Cortex of kidney (tissue), 1 donor: ENCODE measurements at places on chromosomes 1 and 21.

DNA sequence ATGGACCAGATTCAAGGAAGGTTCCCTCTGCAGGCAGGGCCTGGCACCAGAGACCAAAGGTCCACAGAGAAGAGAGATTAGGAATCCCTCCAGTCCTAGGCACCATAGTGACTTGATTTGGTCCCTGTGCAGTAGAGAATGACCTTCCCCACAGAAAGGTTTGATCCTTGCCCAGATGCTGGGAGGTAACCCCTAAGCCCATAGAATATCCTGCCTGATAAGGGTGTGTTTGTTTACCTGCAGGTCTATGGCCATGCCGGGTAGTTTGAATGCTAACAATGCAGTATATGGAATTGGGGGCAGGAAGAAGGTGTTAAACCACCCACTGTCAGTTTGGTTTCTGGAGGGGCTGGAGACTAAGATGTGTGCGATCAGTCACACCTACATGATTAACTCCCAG, 57.1 kb upstream of the NFASC start:
- no peak for DNase-seq

DNA sequence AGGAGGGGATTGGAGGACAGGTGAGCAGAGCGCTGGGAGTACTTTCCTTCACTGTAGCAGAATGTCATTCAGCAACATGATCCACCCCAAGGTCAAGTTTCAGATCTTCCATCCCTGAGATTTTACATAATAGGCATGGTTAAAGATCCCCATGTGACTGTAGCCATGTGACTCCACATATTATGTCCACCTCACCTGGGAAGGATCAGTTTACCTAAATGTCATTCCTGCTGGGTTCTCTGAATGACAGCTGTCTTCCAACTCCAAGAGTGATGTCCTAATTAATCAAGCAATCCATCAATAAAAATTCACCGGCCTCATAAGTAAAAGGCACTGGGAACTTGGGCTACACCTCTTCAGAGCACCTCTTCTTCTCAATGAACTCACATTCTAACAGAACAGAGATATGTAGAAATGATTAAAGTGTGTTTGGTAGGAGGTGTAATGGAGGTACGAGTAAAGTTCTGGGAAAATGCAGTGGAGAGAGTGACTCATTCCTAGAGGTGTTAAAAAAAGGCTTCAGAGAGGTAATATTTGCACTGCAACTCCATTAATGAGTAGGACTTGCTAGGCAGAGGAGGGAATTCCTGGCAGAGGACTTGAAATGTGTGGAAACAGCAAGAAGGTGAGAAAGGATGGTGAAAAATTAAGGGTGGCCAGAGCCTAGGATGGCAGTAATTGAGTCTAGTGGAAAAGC, 22.2 kb upstream of the MAPKAPK2 start:
- DNase-seq, result no peak

DNA sequence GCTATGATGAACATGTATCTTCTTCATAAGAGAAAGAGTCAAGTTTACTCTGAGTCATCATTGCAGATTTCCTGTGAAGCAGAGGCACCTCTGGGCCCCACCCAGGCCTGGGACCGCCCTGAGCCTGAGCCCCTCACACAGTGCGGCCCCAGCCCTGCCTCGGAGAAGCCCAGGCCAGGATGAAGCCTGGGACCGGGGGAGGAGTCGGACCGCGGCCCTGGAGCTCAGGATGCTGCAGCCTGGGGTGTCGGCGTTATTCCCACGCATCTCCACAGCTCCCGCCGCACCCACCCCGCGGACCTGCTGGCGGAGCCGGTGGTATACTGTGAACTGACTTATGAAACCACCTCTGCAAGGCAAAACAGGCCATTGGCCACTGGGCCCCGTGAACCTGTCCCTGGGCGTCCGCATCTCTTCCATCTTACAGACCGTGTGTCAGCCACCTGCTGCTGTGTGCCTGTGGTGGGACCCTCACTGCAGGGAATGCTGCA, 2.4 kb upstream of the COL6A1 start:
- DNase-seq, result no peak

DNA sequence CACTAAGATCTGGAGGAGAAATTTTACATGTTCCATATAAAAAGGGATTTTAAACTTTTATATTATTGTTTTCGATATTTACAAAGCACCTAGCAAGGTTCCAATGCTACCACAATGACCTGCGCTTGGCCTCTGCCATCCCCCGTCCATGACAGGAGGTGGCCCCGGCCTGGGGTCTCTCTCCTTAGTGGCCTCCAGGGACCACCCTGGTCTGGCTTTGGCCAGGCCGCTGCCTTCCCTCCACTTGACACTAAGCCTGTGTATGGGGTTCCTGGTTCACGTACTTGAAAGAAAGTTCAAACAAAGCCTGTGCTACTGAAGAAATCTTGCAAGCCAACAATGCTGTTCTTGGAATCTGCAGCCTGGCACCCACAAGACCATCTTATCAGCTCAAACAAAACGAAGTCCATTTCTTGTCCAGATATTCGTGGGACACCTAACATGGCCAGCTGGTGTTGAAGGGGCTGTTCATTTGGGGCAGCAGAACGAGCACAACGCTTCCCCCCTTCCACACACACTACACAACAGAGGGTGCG, 12.8 kb downstream of the PRDM15 start:
- no peak for DNase-seq

GRCh38 chr1:23867542-23867894, 572 bp downstream of the FUCA1 start:
- no peak for DNase-seq

DNA sequence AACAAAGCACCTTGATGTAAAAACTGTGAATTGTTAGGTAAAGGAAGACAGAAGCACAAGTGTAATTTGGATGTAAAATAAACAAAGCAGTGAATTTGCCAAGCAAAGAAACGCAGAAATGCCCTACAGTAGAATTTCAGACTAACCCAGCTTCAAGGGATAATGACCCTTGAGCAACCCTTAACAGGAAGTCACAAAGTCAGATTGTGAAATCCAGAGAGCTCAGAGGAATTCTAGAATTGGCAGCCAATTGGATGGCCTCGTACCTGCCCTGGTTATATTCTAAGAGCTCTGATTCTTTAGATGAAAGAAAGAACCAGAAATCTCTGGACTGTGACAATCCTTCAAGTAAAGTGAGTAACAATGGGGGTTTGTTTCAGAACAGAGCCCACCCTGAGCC, 152.7 kb upstream of the CHRM3 start:
- no peak for DNase-seq

GRCh38 chr1:206495011-206495461, 12.3 kb upstream of the RASSF5 start:
- DNase-seq, result no peak

DNA sequence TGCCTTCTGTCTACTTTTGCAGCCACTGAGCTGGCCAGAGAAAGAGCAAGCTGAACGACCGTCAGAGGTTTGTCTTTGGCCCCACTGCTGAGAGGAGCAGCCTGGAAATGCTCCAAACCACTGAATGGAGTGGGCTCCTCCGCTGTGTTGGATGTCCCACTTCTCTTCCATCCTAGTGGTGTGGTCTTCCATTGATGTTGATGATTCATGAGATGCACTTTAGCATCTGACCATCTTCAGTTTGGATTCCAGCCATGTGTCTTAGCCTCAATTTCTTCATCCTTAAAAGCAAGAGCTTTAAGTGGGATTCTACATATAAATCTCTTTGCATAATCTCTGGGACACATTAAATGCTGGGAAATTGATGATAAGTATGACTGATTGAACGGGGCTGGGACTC, 276.9 kb downstream of the SIPA1L2 start:
- DNase-seq, result no peak

- no peak for DNase-seq
These were observed 93.5 kb downstream of the WDR4 start for GRCh38 chr21:42785666-42786427.

DNA sequence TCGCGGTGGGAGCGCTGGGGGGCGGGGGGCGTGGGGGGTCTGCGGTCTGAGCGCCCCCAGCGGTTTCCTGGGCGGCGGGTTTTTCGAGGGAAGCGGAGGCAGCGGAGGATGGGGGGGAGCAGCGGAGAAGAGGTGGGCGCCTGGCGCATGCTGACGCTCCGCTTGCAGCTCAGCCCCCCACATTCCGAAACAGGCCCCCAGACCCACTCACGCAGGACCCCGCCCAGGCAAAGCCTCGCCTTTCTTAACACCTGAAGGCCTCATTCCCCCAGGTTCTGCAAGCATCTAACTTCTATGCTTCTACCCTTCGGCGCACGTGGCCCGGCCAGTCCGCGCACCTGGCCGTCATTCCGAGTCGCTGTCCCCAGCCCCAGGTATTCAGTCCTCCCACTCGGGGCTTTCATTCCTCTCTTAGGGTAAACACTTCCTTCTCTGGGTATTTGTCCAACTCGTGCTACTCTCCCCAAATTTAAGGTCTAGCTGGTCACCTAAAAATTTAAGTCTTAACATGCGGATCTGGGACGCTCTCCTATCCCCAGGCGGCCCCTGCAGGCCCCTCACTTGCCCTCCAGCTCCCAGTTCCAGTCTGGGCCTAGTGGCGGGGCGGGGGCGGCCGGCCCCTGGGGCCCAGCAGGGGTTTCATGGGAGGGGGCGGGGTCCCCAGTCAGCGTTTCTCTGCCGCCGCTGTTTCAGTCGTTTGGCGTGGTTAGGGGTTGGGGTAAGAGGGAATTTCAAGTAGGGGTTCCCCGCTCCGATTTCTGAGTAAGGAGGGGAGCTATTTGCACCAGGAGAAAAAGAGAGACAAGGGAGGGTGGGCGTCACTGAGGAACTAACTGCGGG, 2.8 kb upstream of the ZBTB7B start:
- no peak for DNase-seq

DNA sequence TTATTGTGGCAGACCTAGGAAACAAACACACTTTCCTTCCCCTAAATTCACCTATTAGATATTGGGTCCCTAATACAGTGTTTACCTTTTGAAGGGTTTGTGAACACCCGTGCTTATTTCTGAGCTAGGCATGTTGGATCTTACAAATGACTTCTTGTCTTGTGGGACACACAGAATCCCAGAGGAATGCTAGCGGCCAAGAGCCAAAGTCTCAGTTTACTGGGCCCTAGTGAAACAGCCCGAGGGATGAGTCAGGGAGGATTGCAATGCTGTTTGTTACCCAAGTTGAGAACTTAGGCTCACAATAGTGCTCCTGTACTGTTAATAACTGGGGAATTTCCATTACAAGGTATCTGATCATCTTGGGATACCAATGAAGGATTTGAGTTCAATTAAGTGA, 100.1 kb upstream of the AKT3 start:
- DNase-seq, result no peak

DNA sequence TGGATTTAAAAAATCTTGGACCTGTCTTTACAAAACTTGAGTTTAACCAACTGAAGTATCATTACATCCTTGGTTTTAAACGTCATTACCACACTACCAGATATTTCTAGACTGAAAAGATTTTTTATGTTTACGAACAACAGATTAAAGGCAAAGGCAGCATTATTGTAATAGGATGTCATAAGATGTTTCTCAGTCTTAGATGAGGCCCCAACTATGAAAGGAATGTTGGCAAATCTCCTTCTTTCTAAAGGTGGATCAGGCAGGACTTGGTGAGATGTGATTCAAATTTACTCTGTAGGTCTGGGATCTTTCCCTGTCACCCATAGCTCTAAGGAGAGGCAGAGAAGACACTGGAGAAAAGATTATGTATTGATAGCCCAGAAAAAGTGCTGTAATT, 417.9 kb downstream of the PTBP2 start:
- DNase-seq, result no peak
